Daoy (cell line): ENCODE measurements at places on chromosomes 1 and 21. TPM values are rescaled to one million over a fixed set of nuclear protein-coding genes. Genes with fewer than 3 reads are reported as not detected.

DNA sequence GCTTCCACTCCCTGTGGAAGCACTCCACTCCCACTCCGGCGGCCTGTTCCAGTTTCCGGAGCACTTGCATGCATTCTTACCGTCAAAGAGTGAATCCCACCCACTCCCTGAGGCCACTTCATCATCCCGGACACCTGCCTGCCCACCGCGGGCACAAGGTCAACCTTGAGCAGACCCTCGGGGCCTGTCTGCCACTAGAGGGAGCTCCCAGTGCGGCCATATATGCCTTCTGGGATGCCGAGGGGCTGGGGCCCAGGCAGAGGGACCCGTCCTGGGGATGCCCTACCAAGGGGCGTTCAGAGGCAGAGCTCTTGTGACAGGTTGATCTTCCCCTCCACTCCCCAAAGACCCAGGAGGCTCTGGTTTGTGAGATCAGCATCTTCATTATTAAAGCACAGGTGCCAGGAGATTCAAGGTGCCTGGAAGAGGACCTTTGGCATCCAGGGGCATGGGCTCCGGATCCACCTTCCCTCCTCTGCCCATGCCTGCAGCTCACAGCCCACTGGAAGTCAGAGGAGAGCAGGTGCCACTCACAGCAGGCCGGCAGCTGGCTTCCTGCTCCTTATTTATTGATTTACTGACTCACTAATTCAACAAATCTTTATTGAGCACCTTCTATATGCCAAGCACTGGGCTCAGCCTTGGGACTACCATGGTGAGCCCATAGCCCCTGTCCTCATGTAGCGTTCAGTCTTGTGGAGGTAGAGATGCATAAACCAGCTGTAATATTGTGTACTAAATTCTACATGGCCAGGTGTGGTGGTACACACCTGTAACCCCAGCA, 47.3 kb downstream of the UBIAD1 start:
- DNase-seq = no peak

Gene MYOG
- total RNA-seq = not detected in 2 replicates

Gene HMGCL
- 20.5 and 27.0 TPM in 2 replicates for total RNA-seq

DNA sequence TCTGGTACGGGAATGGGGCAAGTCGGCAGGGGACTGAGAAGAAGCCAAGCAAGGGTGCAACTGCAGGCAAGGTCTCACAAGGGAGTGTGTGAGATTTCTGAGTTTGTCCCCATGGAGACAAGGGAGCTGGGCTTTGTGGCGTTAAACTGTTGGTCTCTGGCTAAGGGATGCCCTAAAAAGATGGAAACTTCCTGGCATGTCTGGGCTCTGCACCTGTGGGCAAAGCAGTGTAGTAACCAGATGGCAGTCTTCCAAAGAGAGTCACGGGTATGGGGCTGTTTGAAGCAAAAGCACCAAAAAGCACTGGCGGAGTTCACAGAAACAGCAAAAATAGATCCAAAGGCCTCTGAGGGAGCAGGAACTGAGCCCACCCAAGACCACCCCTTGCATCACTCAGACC, 104.8 kb upstream of the SLC44A3 start:
- no peak for DNase-seq

Gene TSNAX
- 35.2 and 36.5 TPM in 2 replicates for total RNA-seq

Gene FMO5
- 1.7 TPM in 1 of 2 replicates, not detected in the other for total RNA-seq
